CD8-positive, alpha-beta T cell (primary cell): ENCODE measurements at places on chromosomes 1 and 21.
A peak's percentile ranks its signal among the peaks of the same experiment; 100 is the strongest.

GRCh38 chr1:202217516-202217915 lies 23.9 kb downstream of the LGR6 start:
- no peak for DNase-seq

DNA sequence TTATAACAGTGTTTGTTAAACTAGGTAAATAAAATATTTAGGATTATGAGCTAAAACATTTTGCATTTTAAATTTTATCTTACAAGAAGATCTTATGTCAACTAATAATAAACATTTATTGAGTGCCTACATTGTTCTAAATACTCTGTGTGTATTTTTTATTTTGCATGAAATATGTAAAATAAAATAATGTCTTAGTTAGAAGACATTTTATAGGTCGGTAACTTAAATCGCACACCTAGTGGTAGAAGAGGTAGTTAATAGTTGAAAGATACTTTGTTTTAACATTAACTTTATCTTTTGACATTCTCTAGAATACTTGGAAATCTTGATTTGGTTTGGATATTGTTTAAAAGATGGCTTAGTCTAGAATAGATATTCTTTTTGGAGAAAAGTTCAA lies 60.5 kb downstream of the RPS6KC1 start:
- DNase-seq: no peak

DNA sequence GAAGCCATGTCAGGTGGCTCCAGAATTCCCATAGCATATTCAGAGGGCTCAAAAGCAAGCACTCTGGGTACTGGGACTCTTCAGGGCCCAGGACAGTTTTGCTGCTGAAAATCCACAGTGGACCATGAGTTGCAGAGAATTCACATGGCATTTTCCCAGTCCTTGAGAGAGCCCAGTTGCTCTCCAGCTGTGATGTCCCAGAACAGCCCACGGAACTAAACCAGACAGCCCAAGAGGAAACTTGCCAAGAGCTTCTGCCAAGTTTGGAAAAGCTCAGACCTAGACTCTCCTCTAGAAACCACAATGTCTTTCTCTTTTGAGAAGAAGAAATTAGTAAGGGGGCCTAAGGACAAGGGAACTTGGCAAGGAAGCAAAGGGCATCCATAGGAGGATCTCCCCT lies 69.4 kb downstream of the RGS2 start:
- DNase-seq: no peak

DNA sequence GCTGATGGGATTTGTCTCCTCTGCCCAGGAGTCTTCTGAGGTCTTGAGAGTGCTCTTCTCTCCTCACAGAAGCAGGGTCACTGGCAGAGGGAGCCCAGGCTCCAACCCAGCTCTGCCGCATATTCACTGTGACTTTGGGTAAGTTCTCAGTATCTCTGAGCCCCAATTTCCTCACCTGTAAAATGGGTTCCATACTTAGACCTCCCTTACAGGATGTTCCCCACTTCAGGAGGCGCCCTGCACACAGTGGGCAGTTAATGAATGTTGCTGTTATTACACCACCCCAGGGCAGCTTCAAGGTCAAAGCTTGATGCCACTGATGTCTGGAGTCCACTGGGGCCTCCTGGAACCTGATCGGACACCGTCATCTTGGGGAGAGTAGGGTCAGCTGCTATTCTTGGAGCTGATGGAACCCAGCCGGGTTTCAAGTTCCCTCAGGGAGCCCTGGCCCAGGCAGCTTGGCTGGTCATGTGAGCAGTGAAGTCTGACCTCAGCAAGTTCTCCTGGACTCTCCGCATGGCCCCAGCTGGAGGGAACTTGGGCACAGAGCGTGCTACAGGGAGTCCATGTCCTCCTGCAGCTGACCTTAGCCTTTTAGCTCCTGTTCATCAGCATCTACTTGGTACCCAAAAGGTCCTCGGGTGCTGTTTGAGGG lies 21.8 kb downstream of the COA7 start:
- no peak for DNase-seq

GRCh38 chr1:24643363-24644099 lies 429 bp downstream of the SRRM1 start:
- peak; percentile 15 for DNase-seq

DNA sequence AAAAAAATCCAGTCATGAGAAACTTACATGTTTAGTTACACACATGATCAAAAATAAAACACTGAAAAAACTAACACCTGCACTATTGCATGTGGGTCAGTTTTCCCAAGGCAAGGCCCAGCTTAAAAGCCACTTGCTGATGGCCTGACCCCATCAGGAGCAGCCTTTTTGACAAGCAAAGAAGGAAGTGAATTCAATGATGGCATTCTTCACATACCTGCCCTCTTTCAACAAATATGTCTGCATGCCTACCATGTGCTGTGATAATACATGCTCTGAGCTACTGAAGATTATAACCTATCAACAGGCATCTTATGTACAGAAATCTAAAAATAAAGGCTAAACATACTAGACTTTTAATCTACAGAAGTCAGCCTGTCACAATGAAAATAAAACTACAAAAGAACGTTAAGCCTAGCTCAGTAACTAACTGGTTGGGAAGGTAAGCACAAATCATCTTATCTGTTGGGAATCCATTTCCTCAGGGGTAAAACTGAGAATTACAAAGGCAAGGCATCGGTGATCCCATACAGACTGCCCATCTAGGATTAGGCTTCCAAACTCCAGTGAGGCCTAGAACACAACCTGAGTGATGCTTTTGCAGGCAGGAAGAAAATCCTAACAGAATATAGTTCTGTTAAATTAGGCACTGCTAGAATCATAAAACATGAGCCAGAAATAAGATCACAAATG lies 14.5 kb downstream of the SORT1 start:
- DNase-seq: no peak

GRCh38 chr1:232302376-232303221 lies 327.3 kb downstream of the SIPA1L2 start:
- DNase-seq: no peak

GRCh38 chr1:117137281-117137855 lies 15.8 kb upstream of the TRIM45 start:
- no peak for DNase-seq

GRCh38 chr1:117138561-117138960 lies 17.0 kb upstream of the TRIM45 start:
- DNase-seq: no peak

DNA sequence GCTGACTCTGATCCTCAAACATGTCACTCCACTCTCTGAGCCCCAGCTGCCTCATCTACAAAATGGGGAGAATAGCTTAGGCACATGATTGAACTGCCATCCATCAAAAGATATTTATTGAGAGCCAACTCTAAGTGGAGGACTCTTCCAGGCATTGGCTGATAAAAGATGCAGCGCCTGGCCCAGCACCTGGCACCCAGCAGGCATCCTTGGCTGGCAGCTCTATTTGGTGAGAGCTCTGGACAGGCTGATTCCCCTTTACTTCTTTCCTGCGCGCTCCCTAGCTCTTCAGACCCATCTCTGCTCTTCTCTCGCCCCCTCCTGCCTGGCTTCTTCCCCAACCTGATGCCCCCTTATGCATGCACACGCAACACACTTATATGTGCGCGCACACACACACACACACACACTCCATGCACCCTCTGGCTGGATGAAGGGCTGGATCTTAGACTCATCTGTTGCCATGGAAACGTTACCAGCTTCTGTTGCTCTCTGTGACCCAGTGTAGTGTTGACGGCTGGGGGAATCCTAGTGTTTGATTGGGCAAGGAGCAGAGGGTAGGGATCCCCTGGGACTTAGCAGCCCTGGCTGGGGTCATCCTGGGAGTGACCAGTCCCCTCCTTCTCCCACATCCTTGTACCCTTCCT lies 49.3 kb downstream of the VWA5B1 start:
- no peak for DNase-seq

DNA sequence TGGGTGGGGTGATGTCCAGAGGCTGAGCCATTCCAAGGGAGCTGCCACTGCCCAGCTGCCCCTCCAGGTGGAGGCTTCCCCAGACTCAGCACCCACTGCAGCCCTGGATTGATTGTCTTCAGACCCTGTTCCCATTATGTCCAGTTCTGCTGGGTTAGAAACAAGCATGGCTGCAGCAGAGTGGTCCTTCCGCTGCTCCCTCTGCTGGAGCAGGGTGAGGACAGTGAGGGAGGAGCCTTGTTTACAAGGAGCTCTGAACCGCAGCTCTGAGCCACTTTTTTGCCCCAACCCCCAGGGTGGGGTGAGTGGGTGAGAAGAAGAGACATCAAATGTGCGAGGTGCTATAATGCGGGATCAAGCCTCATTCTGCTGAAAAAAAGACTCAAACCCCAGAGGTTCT lies 2.3 kb downstream of the TNNT2 start:
- DNase-seq: no peak

DNA sequence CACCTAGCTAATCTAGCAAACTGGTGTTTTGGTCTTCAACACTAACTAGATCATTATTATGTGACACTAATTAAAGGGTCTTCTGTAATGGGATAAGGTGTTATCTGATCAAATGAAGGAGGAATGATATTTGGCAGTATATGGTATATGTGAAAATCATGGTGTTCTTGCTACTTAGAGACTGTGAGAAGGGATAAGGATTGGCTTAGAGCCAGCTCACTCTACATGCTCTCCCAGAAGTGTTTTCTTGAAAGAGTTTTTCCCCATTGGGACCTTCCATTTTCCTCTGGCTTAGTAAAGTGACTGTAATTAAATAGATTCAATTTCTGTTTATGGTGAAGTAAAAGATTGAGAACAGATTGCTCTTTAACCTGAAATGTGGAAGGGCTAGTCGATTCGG lies 71.2 kb upstream of the RGL1 start:
- DNase-seq: no peak

DNA sequence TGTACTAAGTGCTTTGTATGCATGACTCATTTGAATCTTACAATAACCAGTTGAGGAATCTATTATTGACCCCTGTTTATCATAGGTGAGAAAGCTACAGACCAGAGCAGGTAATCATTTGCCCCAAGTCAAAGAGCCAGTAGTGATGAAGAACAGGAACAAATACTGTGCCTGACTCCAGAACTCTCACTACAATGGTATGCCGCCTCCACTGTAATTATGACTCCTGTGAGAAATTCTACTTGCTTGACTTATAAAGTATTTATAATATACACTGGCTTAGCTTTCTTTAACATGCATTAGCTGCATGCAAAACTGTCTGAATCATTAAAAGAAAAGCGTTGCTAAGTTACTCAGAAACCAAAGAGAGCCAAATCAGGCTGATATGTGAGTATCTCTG lies 92.6 kb downstream of the ZNF281 start:
- DNase-seq: no peak
